MG63 (cell line): ENCODE measurements at places on chromosomes 1 and 21. TPM values are rescaled to one million over a fixed set of nuclear protein-coding genes. Genes with fewer than 3 reads are reported as not detected.

Gene C1orf94
- not detected in 2 replicates for total RNA-seq

Gene UBXN10
- total RNA-seq: not detected in 2 replicates

Gene ETV3L
- not detected in 2 replicates for total RNA-seq

Gene CCDC27
- not detected in 2 replicates for total RNA-seq

Gene LCE2C
- not detected in 2 replicates for total RNA-seq

Gene PTGFR
- total RNA-seq: 11.1 and 22.3 TPM in 2 replicates

Gene FAM72C
- 0.89 and 4.1 TPM in 2 replicates for total RNA-seq
